ENCODE measurements at places on chromosomes 6 and 20. TPM values are rescaled to one million over a fixed set of nuclear protein-coding genes. Genes with fewer than 3 reads are reported as not detected.

DNA sequence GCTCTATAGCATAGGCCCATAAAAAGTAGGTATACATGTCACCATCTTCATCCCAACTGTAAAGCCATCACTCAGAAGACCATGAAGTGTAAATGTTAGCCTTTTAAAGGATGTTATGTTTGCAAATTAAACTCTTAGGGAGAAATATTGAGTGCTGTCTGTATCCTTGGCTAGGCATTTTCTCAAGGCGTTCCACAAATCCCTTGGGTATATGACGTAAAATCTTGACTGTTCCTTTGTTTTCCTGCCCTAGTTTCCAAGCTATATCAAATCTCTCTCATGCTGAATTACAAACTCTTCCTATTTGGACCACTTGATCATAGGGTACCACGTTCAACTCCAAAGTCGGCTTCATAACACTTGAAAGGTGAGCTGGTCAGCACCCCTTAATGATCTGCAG lies 486.2 kb downstream of the HDGFL1 start:
- DNase-seq: no peak

DNA sequence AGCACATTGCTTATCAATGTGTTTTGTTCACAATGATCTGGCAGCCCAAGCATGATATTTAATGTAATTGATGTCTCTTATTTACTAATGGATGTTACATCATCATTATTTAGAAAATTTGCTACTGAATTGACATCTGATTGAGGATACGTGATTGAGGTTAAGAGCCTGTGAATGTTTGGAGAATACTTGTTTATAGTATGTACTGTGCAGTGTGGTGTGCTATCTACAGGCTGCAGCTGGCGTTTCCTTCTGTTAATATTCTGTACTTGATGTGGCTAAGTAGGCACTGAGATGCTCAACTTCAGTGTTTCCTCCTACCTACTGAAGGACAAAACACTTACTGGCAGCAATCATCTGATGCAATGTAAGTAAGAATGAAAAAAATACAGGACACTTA lies 709.6 kb upstream of the FLRT3 start:
- DNase-seq: no peak

HMGCLL1 gene
- 25.1 TPM for total RNA-seq

- peak; percentile 74 for DNase-seq
These were observed 18.6 kb downstream of the CMTR1 start for GRCh38 chr6:37451441-37452193.

GRCh38 chr20:39458452-39458851 lies 496.3 kb downstream of the DHX35 start:
- no peak for DNase-seq

- no peak for DNase-seq
These were observed 29.9 kb downstream of the PHACTR2 start for GRCh38 chr6:143707697-143708096.

GRCh38 chr20:33993576-33994221 lies at the start of gene RALY:
RALY (plus strand) TSS chr20:33993911; CDS start chr20:34072075, 78,164 bp downstream.
- no peak for DNase-seq

OR12D1 gene
- total RNA-seq: 0.20 TPM

DNA sequence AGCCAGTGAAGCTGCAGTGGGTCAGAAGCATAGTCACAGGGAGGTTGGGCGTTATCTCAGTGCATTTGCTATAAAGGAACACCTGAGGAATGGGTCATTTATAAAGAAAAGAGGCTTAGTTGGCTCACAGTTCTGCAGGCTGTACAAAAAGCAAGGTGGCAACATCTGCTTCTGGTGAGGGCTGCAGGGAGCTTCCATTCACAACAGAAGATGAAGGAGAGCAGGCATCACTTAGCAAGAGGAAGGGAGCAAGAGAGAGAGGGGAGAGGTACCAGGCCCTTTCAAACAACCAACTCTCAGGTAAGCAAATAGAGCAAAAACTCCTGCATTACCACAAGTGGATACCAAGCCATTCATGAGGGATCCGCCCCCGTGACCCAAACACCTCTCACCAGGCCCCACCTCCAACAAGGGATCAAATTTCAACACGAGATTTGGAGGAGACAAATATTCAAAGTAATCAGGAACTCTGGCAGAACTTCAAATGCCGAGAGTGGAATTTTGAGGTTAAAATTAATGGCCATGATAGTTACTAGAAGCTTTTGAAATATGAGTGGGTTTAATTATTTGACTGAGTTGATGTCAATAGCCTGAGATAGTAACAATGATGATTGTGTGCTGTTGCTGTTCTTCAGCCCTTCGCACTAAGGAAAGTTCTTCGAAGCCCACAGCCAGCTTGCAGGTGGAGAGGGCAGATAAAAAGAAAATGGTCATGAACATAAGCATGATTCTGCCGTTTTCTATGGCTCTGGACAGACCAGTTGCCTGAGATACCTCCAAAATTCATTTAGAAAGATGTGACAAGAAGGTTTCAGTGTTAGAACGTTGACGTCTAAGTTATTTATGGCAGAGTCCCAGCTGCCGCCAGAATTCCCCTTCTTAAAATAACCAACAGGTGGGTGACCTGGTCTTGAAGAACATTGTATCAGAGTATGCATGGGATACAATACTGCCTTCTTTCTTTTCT lies 55.3 kb upstream of the ADTRP start:
- no peak for DNase-seq

GRCh38 chr6:140208286-140208685 lies 833.8 kb upstream of the CITED2 start:
- DNase-seq: no peak

- DNase-seq: no peak
These were observed 27.1 kb downstream of the CDYL start for GRCh38 chr6:4803343-4803744.

DNA sequence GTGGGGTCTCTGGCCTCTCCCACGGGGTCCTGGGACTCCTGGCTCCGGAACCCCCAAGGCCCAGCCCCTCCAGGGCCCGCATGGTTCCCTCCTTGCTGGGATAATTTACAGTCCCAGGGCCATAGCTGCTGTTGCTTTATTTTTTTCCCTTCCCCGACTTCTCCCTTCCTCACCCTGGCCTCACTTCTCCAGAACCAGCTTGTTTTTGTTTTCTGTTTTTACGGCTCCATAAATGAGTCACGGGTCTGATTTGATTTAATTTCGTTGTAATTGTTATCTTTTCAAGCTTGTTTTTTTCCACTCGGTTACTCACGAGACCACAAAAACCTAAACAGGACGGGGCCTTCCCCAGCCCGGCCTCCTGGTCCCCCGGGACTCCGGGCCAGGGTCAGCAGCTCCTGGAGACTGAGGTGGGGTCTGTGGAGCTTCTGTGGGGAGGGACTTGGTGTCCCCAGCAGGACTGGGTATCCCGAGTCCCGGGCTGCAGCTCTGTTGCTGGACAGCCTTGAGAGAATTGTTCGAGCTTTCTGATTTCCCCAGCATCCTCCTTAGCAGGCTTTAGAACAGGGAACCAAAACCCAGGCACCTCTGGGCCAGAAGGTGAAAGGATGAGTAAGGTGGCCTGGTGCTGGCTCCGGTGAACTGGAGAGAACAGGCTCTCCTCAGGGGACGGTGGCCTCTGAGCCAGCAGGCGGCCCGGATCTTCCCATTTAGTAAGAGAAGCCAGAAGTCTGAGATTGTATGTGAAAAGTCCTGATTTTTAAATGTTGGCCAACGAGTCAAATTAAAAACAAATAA lies 94.9 kb downstream of the CEBPB start:
- DNase-seq: no peak

DNA sequence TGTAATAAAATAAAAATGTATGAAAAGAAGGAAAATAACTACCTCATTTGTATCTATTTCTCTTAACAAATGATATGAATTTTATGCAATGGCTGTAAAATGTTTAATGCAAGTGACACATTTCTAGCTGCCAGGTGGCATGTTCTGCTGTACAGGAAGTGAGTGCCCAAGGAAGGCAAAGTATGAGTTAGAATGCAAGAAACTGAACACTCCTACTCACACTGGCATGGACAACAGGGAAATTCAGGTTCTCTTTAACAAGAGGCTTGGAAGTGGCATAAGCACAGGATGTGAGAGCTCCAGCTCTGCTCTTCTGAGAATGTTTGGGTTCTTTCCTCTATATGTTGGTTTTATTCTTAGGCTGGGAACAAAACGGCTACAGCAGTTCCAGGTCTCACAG lies 20.4 kb upstream of the LAMA4 start:
- DNase-seq: no peak

DNA sequence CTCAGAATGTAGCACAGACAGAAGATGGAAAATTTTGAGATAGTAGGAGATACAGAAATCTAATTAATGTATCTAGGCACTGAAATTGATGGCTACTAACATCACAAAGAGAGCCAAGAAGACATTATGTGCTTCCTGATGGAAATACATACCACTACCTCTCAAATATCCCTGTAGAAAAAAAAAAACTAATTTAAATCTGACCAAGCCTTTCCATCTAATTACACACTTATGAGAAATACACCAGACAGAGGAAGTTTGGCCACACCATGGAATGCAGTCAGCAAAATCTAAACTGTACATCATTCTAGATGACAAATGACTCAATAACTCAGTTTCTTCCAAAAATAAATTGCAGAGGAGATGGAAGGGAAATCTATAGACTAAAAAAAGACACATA lies 18.9 kb downstream of the VPS52 start:
- no peak for DNase-seq

DNA sequence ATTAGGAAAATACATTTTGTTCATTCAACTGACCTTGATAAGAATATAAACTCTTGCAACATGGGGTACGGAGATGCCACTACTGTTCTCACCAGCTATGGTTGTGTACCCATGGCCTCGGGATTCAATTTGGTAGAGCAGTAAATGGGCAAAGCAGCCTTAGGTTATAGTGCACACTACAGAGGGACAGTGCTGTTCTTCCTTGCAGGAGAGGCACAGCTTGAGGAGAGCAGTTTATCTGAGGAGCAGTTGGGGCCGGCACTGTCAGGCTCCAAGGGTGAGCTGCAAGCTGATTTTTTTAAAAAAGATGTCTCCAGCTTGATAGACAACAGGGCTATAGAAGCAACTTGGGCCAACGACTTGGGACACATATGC lies 82.4 kb downstream of the SLC35B3 start:
- no peak for DNase-seq

CAGE1 gene
- total RNA-seq: 0.17 TPM

GRCh38 chr6:72890233-72890632 lies 268.4 kb downstream of the KCNQ5 start:
- no peak for DNase-seq

- DNase-seq: no peak
These were observed 27.7 kb downstream of the ALDH5A1 start for GRCh38 chr6:24522228-24523176.

- no peak for DNase-seq
These were observed 228.6 kb downstream of the GMPR start for GRCh38 chr6:16466800-16467553.

MPC1 gene
- 89.5 TPM for total RNA-seq

DNA sequence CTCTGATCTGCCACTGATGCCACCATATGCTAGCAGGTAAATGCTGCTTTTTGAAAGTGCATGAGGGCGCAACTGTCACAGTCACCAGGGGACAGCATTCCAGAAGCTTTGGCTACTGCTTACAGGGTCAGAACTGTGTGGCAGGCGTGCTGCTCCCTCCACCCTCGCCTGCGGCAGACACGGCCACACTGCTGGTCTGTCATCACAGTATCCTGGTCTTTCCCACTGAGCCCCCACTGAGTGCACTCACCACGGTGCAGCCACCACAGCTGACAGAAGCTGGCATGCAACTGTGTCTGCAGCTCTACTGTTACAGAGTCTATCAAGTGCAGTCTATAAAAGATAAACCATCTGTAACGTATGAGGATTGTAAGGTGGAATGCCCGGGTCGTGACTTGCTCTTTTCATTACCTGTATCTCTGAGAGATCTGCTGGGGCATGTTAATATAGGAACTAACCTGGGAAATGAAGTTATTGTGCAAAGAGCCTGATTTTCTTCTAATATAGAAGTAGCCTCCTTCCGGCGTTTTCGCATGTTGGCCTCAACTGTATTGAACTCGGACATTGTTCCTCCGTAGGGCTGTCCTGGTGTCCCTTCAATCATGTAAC lies 24.5 kb downstream of the GCLC start:
- DNase-seq: no peak

DNA sequence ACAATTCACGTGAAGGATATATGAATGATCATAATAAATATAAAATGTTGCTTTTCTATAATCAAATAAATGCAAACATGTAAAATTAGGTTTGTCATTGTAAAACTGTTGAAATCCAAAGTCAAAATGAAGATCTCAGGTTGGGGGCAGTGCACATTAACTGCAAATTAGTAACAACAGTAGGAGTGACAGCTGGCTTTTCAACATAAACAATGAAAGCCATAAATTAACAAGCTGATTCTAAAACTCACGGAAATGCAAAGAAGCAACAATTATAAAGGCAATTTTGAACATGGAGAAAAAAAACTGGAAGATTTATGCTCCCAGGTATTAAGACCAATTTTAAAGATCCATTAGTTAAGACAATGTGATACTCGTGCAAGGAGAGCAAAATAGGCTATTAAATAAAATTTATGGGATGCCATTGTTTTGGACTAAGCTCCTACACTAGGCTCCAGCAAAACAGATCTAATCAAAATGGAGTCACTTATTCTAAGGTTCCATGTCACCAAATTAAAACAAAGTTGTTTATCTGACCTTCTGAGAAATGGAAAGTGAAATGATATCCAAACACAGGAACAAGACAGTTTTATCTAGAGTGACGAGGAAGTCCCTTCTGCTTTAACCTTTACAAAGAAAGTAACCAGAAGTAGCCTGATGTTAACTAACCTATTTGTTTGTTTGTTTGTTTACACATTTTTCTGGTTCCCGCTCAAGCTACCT lies 770.8 kb downstream of the EPHA7 start:
- no peak for DNase-seq

FAM83D gene
- total RNA-seq: 5.8 TPM

ADGRG6 gene
- total RNA-seq: 32.0 TPM

- DNase-seq: no peak
These were observed 80.7 kb downstream of the C6orf52 start for GRCh38 chr6:10613723-10614122.

PRPH2 gene
- 5.8 TPM for total RNA-seq

MAN1A1 gene
- 52.2 TPM for total RNA-seq

GRCh38 chr20:16947479-16947878 lies 199.3 kb downstream of the OTOR start:
- DNase-seq: no peak

- peak; percentile 43 for DNase-seq
These were observed 74.0 kb downstream of the ZDHHC14 start for GRCh38 chr6:157454762-157455714.

DNA sequence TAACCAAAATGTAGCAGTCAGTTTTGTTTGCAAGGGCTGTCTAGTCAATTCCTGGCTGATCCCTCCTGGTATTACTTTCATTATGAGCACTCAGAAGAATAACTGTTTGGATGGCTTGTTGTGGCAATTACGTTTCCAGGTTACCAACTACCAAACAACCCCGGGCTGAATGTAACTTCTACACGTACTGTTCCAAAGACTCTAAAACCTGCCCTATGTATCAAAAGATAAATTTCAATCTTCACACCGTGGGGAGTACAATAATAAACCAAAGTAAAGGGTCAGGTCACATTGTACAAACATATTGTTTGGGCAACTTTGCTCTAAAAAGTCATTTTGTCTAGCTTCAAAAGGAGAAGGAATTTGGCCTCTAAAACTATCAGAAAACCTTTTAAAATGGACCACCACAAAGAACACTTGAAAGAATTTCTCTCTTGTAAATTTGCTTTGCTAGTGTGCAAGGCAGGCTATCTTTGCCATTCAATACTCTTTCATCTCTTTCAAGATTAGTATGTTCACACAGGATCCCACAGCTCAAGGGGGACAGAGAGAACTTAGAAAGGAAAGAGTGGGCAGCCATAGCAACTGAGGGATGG lies 27.6 kb downstream of the DCDC2 start:
- DNase-seq: no peak

TAGAP gene
- 7.7 TPM for total RNA-seq

All from spinal cord (tissue), 10 donors.